AG10803 (cell line): ENCODE measurements at places on chromosomes 7 and 10.

DNA sequence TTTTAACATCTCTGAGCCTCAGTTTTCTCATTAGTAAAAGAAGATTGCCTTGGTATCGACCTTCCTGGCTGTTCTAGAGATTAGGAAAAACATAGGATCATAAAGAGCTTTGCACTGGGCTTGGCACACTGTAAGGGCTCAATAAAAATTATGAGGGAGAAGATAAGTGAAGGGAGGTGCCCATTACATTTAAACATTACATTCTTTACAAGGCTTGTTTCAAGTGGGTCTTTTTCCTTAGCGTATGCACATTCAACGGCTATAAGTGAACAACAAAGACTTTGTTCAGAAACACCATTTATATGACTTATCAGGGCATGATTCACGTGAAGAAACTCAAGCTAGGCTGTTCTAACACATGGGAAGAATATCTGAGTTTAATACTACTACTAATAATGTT lies 351.9 kb upstream of the NPVF start:
- DNase-seq = no peak

DNA sequence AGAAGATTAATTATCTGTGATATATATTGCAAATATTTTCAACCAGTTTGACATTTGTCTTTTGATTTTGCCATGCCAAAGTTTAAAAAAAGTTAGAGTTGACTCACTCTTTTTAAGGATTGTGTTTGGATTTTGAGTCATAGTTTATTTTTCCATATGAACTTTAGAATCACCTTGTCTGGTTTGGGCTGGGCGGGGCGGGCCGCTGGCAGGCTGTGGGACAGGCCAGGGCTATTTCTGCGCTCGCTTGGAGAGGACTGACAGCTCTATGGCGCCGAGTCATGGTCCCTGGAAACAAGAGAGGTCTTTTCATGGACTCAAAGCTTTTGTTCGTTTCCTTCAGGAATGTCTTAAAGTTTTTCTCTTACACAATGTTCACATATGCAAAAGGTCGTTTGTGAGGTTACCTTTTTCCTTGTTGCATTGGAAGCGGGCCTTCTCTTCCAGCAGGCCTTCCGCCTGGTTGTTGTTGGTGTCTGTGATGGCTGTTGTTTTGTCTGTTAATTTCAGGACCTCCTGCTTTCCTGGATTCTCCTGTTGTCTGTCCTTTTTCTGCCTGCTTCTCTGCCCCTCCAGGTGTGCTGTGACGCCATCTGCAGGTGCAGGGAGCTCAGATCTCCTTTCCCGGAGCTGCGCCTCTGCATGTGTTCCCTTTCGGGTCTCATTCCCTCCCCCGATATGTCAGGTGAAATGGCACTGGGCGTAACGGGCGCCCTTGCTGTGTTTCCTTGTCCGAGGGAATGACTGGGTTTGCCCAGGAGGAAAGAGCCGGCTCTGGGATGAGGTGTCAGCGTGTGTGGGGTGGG lies 53.8 kb downstream of the INPP5A start:
- peak; percentile 28 for DNase-seq

DNA sequence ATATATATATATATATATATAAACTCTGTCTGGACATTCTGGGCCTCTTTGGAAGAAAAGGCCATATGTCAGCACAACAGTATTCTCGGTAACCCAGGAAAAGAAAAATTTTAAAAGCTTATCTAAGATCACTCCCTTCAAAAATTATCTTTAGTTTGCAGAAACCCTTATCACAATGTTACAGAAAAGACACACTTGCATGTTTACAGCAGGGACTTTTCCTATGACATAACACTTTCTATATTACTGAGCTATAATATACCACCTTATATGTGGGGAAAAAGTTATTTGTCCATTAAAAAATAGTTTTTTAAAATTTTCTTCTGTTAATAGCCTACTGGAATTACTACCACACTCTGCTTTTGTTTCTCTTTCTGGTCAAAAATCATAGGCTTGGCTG lies 25.4 kb downstream of the ANKRD61 start:
- no peak for DNase-seq

- no peak for DNase-seq
Observed at GRCh38 chr10:34667177-34667576, 147.9 kb downstream of the PARD3 start.

- DNase-seq = no peak
Observed at GRCh38 chr7:52211930-52212329, 823.5 kb upstream of the POM121L12 start.

GRCh38 chr7:1678571-1679325 lies 8.7 kb downstream of the ELFN1 start:
- DNase-seq = no peak

GRCh38 chr10:58502956-58503355 lies 9.7 kb upstream of the BICC1 start:
- no peak for DNase-seq
